ENCODE measurements at places on chromosomes 3 and 15. TPM values are rescaled to one million over a fixed set of nuclear protein-coding genes. Genes with fewer than 3 reads are reported as not detected.

DNA sequence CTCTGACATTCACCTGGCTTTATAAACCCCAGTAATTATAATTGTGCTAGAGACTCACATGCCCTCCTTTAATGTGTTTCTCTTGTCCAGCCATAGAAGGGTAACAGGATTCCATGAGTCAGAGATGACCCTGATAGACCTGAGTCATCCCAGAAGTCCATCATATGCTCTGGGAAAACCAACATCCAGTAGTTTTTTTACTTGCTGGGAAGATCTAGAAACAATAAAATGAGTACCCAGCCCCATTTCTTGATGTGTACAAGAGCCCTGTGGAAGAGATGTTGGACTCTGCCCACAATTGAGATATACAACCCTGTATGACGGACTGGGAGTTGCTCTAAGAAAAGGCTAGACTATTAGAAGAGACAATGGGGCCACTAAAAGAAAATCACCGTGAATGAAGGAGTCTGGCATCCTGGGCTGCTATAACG, 22.4 kb upstream of the THUMPD3 start:
- no peak for DNase-seq

- peak; percentile 35 for DNase-seq
These were observed 68.8 kb downstream of the SCN5A start for GRCh38 chr3:38580450-38581382.

The CTXN2 gene
- not detected for total RNA-seq

The EBLN2 gene
- 2.0 TPM for total RNA-seq

- no peak for DNase-seq
These were observed 64.4 kb downstream of the ZNF609 start for GRCh38 chr15:64524778-64525177.

The TRIM42 gene
- total RNA-seq: not detected

DNA sequence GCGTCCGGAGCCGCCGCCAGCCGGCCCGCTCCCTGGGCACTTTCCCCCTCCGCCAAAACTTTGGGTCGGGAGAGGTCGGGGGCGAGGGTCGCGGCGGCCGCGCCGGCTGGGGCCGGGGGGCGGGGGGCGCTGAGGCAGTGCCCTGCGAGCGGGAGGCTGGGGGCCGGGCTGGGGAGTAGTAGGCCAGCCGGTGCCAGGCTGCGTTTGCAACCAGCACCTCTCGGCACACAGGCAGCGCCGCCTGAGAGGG, 452 bp downstream of the BBX start:
- DNase-seq: no peak

DNA sequence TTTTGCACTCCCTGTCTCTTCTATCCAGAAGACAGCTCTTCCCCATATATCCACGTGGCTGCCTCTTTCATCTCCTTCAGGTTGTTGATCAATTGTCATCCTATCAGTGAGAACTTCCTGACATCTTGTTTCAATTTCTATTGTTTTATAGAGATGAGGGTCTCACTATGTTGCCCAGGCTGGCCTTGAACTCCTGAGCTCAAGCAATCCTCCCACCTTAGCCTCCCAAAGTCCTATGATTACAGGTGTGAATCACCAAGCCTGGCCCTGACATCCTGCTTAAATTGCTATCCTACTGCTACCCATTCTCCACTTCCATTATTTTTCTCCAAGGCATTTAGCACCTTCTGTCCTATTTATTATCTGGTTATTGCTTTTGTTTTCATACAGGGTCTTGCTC, 44.9 kb upstream of the IREB2 start:
- no peak for DNase-seq

GRCh38 chr3:16399473-16399872, 114.0 kb downstream of the RFTN1 start:
- DNase-seq: no peak

The HTR3E gene
- not detected for total RNA-seq

The GOLGA8B gene
- 41.6 TPM for total RNA-seq

DNA sequence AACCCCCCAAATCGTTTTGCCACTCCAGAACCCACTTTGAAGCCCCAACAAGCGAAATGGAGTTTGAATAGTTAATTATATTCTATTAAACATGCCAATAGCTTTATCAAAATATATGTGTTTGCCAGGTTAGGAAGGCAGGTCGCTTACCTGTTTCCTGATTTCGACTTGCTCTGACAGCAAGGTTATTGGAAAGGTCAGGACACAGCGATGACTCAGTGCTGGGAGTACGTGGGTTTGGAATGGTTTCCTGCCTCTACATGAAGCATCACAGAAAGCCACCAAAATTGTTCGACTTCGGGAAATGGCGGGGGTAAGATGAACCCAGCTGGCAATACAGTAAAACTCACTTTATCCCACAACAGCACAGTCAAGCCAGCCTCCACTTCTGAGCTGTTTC, 135.6 kb upstream of the ABI3BP start:
- no peak for DNase-seq

DNA sequence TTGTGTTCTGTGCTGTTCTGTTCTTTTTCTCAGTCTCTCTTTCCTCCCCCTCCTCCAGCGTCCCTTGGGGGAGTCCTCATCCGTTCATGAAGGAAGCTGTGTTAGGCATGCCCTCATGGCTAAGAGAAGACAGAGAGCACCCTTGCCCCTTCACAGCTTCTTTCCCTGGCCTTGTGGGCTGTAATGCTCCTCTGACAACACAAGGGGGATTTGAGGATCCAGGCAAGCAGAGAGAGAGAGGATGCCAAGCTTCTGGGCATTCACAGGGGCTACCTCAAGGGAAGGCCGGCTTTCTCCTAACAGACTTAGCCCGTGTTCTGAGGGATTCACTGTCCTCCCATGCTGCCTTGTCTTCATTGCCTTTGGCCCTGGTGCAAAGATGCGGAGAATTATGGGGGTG, 389.5 kb downstream of the LRTM1 start:
- DNase-seq: no peak

DNA sequence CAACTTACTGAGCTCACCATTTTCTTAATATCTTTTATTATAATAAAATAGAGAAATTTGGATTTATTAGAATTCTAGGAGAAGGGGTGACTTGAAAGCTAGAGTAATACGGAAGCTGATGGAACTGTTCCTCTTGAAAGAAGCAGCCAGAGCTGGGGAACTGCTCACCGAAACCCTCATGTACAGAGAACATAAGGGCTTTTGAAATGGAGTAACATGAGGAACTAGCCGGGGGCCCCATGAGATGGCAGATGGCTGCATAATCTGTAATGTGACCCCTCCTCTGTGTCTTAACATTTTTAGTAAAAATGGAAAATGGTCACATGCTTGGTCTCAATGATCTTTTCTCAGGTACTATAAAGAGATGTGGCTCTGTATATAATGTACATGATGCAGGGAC, 15.7 kb upstream of the DYNC1LI1 start:
- DNase-seq: no peak

The C3orf85 gene
- 11.4 TPM for total RNA-seq

- DNase-seq: peak; percentile 67
These were observed 37.7 kb downstream of the PLD1 start for GRCh38 chr3:171772427-171773056.

DNA sequence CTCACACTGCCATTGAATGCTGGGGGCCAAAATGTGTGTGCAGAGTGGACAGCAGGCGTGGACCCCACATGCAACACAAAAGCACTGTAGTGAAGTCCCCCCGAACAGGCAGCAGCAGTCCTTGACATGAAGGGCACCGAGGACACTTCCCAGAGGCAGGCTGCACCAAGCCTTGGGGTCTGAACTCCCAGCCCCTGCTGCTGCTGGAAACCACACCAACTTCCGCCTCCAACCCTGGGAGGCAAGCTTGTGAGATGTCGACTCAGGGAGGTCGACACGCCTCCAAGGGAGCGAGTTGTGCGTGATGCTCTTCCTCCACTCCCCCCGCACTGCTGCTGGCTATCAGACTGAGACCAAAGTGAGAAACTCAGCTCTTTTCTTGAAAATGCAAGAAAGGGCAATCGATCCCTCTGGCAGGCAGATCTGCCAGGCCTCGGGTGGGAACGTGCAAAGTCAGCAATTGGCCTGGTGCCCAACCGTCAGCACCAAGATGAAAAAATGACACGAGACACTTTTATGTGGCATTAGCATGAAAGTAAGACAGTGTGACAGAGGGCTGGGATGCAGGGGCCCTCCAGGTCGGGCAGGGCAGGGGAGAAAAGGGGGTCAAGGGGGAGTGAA, 43.6 kb downstream of the WHAMM start:
- DNase-seq: no peak

The WNT7A gene
- total RNA-seq: not detected

DNA sequence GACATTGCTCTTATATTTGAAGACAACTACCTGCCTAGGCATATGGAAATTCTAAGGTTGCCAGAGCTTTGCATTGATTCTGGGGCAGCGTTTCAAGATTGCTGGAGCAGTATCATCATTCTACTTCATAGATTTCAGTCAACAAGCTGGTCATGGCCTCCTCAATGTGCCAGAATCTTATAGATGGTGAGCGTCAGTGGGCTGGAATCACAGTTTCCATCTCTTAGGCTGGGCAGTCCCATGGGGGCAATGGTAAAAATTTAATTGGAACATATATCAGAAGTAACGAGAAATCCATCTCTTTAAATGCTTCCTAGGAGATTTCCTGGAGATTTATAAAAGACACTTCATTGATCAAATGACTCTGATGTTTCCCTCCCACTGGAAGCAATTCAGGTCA, 258.3 kb downstream of the SV2B start:
- no peak for DNase-seq

DNA sequence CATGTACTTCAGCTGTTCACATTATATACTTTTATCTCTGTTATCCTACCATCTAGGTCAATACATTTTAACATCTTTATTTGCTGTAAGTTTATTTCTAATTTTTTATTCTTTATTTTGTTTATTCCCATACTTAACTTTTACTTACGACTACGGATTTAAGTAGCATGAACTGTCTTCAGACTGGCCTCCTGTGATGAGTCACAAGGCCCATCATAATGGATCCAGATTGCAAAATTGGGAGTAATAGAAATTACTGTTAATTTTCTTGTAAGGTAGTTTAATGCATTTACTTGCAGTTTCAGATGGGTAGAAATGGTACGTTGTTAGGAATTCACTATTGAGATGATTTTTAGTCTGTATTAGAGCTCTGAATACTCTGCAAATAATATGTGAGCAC, 45.9 kb downstream of the PPARG start:
- no peak for DNase-seq
